A673 (cell line): ENCODE measurements at places on chromosomes 2 and 18. TPM values are rescaled to one million over a fixed set of nuclear protein-coding genes. Genes with fewer than 3 reads are reported as not detected.

DNA sequence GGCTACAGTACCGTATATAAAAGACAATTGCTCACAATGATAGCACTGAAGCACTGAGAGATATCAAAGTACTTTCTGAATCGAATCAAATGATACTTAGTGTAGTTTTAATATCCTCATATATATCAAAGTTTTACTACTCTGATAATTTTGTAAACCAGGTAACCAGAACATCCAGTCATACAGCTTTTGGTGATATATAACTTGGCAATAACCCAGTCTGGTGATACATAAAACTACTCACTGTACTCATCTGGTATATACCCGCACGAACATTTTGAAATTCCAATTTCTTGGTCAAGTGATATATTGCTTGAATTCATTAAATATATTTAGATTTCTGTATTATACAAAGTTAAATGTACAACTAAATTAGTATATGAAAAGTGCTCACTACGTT lies 20.5 kb downstream of the SLC39A6 start:
- no peak overlapping the region for H3K27ac ChIP-seq
- no peaks in the 10 kb centered on the region for H3K4me1 ChIP-seq
- H3K27me3 ChIP-seq: no peaks in the 10 kb centered on the region
- H3K36me3 ChIP-seq: peaks cover 32% of the 10 kb centered on the region
- H3K4me3 ChIP-seq: no peak overlapping the region

DNA sequence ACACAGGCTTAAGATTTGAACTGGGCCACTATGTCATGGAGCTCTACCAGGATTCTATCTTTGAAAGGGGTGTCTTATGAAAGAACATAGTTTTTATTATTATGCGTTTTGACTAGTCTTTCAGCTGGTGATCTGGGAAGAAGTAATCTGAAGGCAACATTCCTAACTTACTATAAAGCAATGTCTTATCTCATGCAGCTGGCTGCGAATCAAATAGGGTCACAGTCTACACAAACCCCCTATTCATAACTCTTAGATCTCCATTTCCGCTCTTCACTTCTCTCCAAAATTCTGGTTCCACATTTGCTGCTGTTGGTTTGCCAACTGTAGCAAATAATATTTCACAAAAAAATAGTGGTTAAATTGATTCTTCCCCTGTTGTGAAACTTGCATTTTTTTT lies 813.3 kb downstream of the CNTNAP5 start:
- DNase-seq: no peak
- no peaks in the 10 kb centered on the region for H3K27me3 ChIP-seq
- no peak overlapping the region for H3K27ac ChIP-seq
- H3K36me3 ChIP-seq: no peaks in the 10 kb centered on the region

- no peak overlapping the region for H3K27ac ChIP-seq
- H3K27me3 ChIP-seq: peaks cover 19% of the 10 kb centered on the region
- H3K4me1 ChIP-seq: no peaks in the 10 kb centered on the region
- H3K36me3 ChIP-seq: no peaks in the 10 kb centered on the region
- H3K4me3 ChIP-seq: no peak overlapping the region
Measured at GRCh38 chr2:79757526-79757925, 244.7 kb downstream of the CTNNA2 start.

GRCh38 chr2:166775176-166775575 lies 113.1 kb upstream of the XIRP2 start:
- DNase-seq: no peak
- H3K4me3 ChIP-seq: no peak overlapping the region
- H3K4me1 ChIP-seq: no peaks in the 10 kb centered on the region
- H3K36me3 ChIP-seq: no peaks in the 10 kb centered on the region
- no peak overlapping the region for H3K27ac ChIP-seq

- H3K27me3 ChIP-seq: no peaks in the 10 kb centered on the region
- H3K27ac ChIP-seq: no peak overlapping the region
- no peak overlapping the region for H3K4me3 ChIP-seq
- no peaks in the 10 kb centered on the region for H3K36me3 ChIP-seq
- H3K4me1 ChIP-seq: no peaks in the 10 kb centered on the region
Measured at GRCh38 chr2:159053161-159054031, 85.0 kb downstream of the TANC1 start.

TMEM169 gene
- 1.1 and 1.7 TPM in 2 replicates for total RNA-seq

OSR1 gene
- total RNA-seq: 0.13 and 0.84 TPM in 2 replicates
